Stimulated activated CD4-positive, alpha-beta T cell treated with anti-CD3 and anti-CD28 coated beads, Interleukin-1b, Interleukin-23, amount 100 ng/mL, for 1 hour (primary cell): ENCODE measurements at places on chromosomes 4 and X.

DNA sequence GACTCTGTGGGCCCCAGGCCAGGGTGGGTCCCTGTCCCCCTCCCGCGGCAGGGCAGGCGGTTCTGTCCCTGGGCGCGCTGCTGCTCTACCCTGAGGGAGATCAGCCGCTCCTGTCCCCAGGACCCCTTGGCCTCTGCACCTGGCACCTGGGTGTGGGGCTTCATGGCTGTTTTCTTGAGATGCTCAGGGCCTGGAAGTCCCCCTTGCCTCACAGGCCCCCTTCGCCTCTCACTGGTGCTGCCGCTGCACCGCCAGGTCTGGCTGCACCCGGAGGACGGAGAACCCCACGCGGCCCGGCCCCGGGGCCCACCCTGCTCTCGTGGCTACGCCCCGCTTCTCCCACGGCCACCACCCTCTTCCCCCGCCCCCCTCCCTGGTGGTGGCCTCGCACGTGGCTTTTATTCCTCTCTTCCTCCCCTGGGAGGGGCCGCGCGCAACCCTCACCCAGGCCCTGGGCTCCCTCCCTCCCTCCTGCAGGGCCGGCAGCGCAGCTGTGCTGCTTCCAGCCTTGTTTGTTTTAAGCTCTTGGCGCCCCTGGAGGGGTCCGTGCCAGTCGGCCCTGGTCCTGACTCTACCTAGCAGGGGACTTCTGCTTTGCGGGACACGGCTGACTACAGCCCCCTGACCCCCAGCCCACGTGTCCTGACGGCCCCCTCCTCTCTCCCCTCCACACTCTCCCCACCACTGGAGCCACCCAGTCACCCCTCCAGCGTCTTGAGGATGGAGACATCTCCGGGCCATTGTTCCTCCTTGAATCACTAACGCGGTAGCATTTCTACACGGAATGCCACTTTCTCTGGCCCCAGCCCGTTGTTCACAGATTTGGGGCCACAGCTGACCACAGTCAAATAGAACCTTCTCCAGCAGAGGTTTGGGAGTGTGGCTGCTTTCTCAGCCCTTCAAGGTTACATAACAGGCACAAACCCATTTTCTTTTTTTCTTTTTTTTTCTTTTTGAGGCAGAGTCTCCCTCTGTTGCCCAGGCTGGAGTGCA lies 20.6 kb upstream of the CLDN24 start:
- DNase-seq, result no peak

GRCh38 chr4:146488495-146489174 lies 33.1 kb downstream of the SLC10A7 start:
- no peak for DNase-seq

GRCh38 chr4:115562506-115562905 lies 449.1 kb upstream of the NDST4 start:
- no peak for DNase-seq

DNA sequence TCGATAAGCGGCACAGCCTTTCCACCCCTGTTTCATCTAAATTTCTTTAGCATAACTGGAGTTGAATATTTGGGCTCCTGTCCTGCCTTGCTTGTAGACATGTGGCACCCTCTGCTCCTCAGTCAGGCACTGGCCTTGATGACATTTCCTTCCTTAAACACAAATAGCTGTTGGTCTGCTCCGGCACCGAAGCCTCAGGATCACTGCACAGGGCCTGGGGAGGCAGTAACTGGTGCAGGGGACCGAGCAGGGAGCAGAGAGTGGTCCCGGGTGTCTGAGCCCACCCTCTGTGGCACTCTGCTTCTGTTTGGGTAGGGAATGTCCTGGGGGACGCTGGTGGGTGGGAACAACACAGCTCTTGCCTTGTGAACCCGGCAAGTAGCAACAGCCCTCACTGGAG lies 13.6 kb downstream of the RGS12 start:
- no peak for DNase-seq

GRCh38 chrX:52352551-52352950 lies 16.3 kb upstream of the XAGE2 start:
- DNase-seq, result no peak

DNA sequence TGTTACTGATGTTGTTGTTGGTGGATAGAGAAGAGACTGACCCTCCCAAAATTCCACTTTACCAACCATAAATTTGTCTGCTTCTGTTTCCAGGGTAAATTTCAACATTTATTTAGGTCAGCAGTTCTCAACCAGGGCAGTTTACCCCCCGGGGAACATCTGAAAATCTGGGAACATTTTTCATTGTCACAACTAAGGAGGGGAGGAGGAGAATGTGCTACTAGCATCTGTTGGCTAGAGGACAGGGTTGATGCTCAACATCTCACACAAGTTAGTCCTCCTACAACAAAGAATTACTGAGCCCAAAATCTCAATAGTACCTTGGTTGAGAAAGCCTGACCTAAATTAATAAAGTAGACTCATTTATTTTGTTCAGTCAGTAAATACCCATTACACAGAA lies 25.7 kb downstream of the KCTD8 start:
- no peak for DNase-seq

DNA sequence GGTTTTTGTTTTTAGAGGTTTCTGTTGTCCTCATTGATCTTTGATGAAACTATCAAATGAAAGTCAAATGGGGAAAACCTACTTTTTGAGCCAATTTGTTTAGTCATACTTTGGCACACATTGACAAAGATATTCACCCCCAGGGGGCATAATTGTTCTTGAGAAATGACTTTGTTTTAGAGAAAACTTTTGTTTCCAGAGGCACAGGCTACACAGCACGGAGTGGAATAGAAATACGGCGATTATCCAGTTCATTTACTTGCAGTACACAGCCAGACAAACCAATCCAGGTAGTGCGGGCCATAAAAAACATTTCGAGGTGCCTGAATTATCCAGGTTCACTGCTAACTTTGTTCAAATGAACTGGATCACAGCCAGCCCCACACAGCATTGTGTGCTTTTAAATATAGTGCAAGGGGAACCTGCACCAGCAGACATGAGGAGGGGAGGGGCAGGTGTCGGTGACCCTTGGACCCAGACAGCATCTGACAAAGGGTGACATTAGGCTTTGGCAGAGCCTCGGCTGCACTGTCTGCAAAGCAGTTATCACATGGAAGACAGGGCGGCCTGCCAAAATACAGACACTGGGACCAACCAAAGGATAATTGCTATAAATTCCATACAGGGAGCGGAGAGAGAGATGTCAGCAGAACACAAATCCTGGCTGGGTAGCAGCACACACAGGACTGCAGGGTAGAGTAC lies 179.6 kb upstream of the NOCT start:
- DNase-seq, result no peak

- no peak for DNase-seq
These were observed 52.9 kb downstream of the TXK start for GRCh38 chr4:48081196-48081595.

DNA sequence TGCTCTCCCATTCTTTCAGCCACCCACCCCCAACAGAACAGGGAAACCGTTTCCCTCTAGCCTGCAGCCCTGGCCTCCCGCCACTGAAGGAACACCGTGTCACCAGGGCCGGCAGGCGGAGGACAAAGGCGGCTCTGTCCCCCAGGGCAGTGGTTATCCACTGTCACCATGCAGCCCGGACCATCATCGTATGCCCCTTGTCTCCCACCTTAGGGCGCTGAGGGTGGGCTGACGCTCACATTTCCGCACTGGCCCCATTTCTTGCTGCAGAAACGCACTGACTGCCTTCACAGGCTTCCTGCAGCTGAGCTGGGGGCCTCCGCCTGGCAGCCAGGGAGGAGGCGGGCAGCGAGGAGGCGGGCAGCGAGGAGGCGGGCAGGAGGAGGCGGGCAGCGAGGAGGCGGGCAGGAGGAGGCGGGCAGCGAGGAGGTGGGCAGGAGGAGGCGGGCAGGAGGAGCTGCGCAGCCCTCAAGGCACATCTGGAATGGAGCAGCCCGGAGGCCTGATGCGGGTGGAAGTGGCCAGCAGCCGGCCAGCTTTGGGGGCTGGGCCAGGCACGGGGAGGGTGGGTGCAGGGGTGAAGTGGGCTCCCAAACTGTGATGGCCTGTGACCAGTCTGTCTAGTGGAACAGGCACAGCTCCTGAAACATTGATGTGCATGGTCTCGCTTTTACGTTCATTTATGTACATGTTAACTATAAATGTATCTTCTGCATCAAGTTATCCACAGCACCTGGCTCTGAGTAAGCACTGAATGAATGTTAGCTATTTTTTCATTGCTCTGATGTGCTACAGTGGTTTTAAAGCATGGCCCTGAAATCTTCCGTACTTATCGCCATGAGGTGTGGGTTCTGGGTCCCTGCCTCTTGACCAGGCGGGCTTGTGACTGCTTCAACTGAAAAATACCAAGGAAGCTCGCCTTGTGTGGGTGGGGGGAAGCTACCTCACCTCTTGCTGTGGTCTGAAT lies 20.6 kb upstream of the KIAA0232 start:
- DNase-seq, result no peak

DNA sequence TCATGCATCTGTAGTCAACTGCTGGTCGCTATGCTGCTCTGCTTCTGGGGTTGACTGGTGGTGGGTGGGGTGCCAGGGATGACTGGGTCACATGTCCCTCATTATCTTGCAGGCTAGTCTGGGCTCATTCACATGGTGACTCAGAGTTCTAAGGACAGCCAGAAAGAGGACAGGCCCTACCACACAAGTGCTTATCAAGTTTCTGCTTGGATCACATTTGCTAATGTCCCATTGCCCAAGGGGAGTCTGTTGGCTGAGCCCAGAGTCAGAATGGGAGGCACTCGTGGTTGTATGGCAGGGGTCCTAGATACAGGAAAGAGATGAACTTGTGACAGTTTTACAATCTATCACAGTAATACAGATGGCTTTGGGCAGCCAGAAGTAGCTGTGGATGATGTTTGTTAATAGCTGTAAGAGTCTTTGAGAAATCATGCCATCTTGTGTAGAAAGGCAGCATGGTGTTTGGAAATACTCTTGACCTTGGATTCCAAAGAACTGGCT lies 221.3 kb downstream of the GPAT3 start:
- DNase-seq, result no peak

GRCh38 chr4:184166736-184167135 lies 50.9 kb downstream of the ENPP6 start:
- DNase-seq, result no peak

DNA sequence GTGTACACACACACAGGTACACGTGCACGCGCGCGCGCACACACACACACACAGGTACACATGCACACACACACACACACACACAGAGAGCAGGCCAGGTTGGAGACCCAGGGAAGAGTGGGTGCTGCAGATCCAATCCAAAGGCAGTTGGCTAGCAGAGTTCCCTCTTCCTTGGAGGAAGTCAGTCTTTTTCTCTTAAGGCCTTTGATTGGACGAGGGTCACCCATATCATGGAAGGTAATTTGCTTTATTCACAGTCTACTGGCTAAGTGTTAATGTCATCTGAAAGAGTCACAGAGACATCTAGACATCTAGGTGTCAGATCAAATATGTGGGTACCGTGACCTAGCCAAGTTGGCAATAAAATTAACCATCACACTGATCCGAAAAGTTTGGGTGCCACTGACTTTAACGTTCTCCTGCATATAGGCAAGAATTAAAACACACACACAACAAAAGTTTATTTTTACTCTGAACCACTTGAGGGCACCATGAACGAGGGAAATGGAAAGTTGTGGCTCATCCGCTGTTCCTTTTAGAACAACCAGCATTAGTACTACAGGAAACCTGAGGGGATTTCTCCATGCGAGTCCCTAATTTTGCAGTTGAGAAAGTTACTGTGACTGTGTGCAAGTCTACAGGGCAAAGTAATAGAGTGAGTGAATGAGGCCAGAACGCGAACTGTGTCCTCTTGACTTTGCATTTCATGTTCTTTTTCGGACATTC lies 66.0 kb upstream of the STOX2 start:
- DNase-seq, result no peak

DNA sequence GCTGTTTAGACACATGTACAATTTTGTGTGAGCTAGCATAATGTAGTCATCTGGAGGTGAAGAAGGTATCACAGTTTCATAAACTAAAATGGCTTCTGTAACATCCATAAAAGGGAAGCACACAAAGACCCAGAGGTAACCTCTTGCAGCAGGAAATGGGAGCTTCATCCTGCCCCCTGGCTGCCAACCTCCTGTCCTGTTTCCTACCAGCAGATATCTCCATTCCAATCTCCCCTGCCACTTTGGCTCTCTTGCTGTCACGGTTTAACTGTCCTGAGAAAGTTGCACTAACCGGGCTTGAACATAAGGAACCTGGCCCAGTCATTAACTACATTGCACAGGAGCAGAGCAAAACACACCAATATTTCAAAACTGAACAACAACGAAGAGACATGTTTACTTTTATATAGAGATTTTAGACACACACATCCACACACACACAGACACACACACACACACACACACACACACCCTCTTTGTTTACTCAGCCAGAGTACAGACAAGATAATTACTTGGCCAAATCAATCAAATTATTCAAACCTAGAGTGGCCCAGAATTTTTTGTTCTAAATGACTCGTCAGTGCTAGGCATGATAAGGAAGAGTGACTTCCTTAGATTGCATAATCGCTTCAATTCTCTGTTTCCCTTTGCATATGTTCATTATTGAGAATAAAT lies 24.2 kb downstream of the MID2 start:
- no peak for DNase-seq

DNA sequence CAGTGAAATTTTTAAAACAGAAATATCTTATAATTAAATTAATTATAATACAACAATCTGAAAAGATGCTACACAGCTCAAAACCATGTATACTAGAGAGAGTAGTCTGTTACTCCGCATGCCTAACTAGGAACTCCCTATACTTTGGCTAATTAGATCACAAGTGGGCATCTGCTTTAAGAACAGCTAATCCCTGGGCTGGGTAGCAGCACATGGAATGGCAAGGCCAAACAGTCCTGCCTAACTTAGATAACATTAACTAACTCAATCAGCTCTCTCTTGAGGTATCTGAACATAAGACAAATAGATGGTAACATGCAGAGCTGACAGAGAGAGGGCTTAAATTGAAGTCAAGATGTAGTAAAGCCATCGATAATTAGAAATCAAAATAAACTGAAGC lies 9.9 kb downstream of the CHIC2 start:
- no peak for DNase-seq

DNA sequence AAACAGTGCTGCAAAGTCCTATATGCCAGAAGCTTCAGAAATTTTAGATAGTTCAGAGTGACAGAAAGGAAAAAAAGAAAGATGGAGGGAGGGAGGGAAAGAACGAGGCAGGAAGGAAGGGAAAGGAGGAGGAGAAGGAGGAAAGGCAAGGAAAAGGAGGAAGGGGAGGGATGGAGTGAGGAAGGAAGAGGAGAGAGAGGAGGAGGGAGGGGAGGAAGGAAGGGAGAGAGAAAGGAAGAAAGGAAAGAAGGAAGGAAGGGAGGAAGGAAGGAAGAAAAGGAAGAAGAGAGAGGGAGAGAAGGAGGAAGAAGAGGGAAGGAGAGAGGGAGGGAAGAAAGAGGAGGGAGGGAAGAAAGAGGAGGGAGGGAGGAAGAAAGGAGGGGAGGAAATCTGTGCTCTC lies 42.4 kb upstream of the FHL1 start:
- no peak for DNase-seq

GRCh38 chr4:30953799-30954198 lies 233.6 kb downstream of the PCDH7 start:
- no peak for DNase-seq

GRCh38 chrX:72634331-72634730 lies 61.7 kb upstream of the HDAC8 start:
- no peak for DNase-seq

- no peak for DNase-seq
These were observed 117.2 kb downstream of the KDM6A start for GRCh38 chrX:44989995-44990770.
